Stimulated activated CD8-positive, alpha-beta memory T cell treated with anti-CD3 and anti-CD28 coated beads, Interleukin-7, amount 100 ng/mL, for 1 hour (primary cell): ENCODE measurements at places on chromosomes 11 and 22.

- DNase-seq = no peak
These were observed 61.1 kb downstream of the GGTLC2 start for GRCh38 chr22:22705328-22706100.

GRCh38 chr11:62574363-62575071, 826 bp upstream of the EEF1G start:
- DNase-seq = no peak

GRCh38 chr11:39361557-39361956, 2097.9 kb downstream of the LRRC4C start:
- no peak for DNase-seq

DNA sequence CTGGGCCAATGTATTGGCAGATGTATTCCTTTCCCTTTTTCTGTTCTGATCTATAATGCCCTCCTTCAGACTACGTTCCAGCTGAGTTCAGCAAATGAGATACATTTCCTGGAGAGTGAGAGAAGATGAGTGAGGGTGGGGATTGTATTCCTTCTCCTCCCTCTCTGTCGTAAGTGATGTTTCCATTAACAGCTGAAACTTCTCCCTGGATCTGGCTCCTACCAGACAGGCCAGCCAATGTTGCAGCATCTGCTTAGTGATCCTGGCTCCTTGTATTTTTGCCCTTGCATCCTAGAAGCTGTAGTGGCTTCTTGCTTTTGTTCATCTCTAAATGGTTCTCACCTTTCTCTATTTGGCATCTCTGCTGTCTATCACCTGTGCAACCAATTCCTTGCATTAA, 48.2 kb upstream of the MTMR2 start:
- no peak for DNase-seq

DNA sequence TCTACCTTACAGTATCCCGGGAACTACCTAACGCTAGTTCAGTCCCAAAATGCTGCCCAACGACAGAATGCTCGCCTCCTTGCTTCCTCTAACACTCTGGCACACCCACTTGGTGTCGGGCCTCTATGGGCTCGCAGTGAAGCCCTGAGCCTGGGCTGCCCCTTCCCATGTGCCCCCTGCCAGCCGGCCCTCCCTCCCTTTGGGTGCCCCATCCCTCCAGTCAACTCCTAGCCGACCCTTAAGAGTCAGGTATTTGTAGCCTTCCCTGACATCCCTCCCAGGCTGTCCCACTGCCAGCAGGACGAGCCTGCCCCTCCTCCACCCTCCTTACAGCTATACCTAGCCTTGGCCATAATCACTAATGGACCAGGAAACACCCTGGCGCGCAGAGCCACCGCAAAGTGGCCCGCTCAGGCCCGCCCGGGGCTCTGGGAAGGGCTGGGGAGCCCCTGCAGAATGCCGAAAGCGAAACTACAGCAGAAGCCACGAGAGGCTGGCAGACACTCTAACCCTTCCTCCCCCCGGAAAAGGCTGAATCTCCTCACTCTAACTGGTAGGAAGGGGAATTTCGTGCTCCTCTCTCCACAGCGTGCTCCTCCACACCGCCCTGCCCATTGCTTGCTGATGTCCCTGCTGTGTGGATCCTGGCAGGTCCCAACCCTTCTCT, 8.2 kb downstream of the CBX7 start:
- no peak for DNase-seq

- DNase-seq = no peak
These were observed 96.1 kb upstream of the CD44 start for GRCh38 chr11:35042913-35043312.

- no peak for DNase-seq
These were observed 15.4 kb downstream of the MORC2 start for GRCh38 chr22:30953206-30953605.

DNA sequence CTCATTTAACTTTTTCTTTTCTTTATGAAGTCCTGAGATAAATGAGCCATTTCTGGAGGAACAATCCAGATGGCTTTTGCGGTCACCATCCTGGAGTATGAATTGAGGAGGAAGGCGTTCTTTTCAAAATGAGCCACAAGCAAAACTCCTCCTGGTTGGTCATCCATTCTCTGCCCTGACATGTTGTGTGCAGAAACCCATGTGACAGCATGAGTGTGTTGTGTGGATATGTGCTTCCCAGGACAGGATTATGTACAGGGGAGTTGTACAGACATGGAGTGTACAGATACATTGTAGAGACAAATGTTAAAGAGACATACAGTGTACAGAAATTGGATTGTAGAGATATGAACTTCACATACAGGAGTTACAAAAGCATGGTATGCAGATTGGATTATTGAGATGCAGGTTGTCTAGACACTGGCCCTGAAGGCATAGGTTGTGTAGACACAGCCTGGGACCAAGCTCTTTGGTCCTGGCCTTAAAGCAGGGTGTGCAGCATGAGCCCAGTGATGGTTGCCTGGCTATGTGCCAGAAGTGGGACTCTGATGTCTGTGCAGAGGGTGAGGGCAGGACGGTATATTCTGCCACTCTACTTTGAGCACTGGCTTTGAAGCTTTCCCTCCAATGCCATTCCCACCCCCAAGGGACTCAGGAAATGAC, 178.5 kb upstream of the ZBED5 start:
- DNase-seq = no peak

- DNase-seq = no peak
These were observed 7.1 kb upstream of the MGAT3 start for GRCh38 chr22:39449708-39450107.

DNA sequence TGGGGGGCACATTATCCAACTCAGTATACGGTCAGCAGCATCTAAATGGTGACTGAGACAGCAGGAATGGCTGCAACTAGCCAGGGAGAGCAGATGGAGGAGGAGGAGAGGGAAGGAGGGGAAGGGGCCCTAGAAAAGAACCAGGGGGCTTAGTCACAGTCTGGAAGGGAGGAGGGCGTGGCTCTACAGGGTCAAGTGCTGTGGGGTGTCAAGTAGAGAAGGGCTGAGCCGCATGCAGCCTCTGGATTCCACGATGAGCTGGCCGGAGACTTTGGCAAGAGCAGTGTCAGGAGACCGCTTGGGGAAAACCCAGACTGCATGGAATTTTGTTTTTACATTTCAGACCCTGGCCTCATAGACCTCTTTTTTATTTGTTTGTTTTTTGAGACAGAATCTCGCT, 25.8 kb upstream of the PPFIA1 start:
- DNase-seq = no peak

DNA sequence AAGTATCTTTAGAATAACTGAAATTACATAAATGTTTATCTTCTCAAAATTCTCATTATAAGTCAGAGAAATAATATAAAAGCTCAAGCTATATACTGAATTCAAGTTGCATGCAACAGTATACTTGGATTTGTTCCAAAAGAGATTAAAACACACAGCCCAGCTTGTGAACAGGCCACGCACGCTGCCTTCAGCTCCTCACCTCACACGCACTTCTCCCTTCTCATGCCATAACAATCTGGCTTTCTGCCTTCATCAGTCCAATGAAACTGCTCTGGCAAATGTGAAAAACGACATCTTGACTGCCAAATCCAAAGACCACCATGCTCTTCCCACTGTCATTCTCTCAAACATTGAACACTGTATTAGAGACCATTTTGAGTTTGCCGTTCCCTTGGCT, 22.1 kb downstream of the ATP6V1E1 start:
- DNase-seq = no peak

GRCh38 chr11:86703987-86704386, 31.6 kb upstream of the ME3 start:
- no peak for DNase-seq

GRCh38 chr22:49827853-49828598, at the start of gene BRD1:
Gene BRD1 (minus strand): TSS chr22:49827873. CDS start chr22:49824317, 3,556 bp downstream.
- DNase-seq = no peak

GRCh38 chr22:35380013-35380412, 883 bp upstream of the HMOX1 start:
- DNase-seq = no peak

- no peak for DNase-seq
These were observed 51.4 kb downstream of the JAM3 start for GRCh38 chr11:134120143-134120850.

DNA sequence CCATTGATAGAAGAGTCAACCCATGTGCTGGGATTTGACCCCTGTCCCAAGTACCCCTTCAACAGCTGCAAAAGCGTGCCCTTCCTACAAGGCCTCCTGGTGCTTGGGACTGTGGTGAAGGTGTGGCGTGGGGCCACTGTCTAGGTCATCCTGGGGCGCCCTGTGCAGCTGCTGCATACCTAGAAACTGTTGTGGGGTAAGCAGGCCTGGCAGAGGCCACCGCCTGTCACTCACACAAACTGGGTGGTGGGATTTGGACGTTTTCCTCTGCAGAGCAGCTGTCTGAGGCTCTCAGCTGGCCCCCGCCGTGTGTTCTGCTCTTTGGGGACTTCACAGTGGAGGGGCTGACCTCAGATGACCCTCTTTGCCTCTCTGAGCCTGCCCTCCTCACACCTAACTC, 69.7 kb downstream of the SCN3B start:
- DNase-seq = no peak

GRCh38 chr11:8567602-8568198, 26.3 kb downstream of the STK33 start:
- DNase-seq = no peak

GRCh38 chr11:66224226-66224855, 44.1 kb upstream of the RAB1B start:
- no peak for DNase-seq
